SJSA1 (cell line): ENCODE measurements at places on chromosomes 16 and 17. TPM values are rescaled to one million over a fixed set of nuclear protein-coding genes. Genes with fewer than 3 reads are reported as not detected.
A peak's percentile ranks its signal among the peaks of the same experiment; 100 is the strongest.

- peak overlapping the region; percentile 49 for H3K4me3 ChIP-seq
- DNase-seq: peak; percentile 76
- H3K36me3 ChIP-seq: peaks cover 24% of the 10 kb centered on the region
- H3K4me1 ChIP-seq: peaks cover 50% of the 10 kb centered on the region
- H3K27me3 ChIP-seq: no peaks in the 10 kb centered on the region
Observed at GRCh38 chr17:44557651-44558285, 484 bp downstream of the FZD2 start.

Gene ABCA3
- 0.06 TPM in 1 of 2 replicates, not detected in the other for total RNA-seq

- DNase-seq: no peak
- H3K27me3 ChIP-seq: no peaks in the 10 kb centered on the region
- H3K4me1 ChIP-seq: peaks cover 34% of the 10 kb centered on the region
Observed at GRCh38 chr17:1003972-1004768, 7.2 kb downstream of the TIMM22 start.

DNA sequence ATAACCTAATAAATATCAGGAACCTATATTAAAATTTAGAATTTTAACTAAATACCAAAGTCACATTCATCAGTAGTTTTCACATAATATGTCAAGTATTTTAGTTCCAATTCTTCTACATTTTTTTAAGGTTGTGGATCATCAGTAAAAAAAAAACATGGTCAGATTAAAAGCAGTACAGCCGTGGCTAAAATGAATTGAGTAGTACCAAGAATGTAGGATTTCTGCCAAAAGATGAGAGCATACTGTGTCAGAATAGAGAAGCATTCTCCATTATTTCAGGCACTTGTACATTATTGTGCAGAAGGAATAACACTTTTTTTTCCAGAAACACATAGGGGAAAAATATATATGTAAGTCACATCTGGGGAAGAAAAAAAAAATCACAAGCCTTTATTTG lies 1176.1 kb downstream of the CDH11 start:
- no peaks in the 10 kb centered on the region for H3K4me1 ChIP-seq
- H3K27ac ChIP-seq: no peak overlapping the region

- H3K27me3 ChIP-seq: no peaks in the 10 kb centered on the region
- H3K4me1 ChIP-seq: peaks cover 50% of the 10 kb centered on the region
- H3K27ac ChIP-seq: no peak overlapping the region
- no peak overlapping the region for H3K4me3 ChIP-seq
Observed at GRCh38 chr16:88703486-88704309, 2.5 kb downstream of the RNF166 start.

DNA sequence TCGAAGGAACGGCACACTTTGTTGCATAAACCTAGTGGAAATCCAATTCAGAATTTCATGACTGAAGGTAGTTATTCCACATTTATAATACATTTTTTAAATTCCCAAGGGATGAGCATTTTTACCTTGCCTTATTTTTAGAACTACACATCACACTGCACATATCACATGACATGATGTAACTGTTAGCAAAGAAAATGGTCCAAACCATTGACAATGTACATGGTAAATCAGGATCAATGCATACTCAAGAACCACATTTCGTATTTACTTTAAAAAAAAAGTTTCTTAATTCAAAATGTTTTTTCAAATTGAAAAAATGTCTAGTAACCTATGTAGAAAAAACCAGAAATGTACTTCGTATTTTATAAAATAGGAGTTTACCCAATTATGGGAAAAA lies 2.5 kb downstream of the KANSL1 start:
- H3K27me3 ChIP-seq: no peaks in the 10 kb centered on the region
- H3K27ac ChIP-seq: peak overlapping the region; percentile 2
- DNase-seq: no peak
- peaks cover 27% of the 10 kb centered on the region for H3K4me1 ChIP-seq

DNA sequence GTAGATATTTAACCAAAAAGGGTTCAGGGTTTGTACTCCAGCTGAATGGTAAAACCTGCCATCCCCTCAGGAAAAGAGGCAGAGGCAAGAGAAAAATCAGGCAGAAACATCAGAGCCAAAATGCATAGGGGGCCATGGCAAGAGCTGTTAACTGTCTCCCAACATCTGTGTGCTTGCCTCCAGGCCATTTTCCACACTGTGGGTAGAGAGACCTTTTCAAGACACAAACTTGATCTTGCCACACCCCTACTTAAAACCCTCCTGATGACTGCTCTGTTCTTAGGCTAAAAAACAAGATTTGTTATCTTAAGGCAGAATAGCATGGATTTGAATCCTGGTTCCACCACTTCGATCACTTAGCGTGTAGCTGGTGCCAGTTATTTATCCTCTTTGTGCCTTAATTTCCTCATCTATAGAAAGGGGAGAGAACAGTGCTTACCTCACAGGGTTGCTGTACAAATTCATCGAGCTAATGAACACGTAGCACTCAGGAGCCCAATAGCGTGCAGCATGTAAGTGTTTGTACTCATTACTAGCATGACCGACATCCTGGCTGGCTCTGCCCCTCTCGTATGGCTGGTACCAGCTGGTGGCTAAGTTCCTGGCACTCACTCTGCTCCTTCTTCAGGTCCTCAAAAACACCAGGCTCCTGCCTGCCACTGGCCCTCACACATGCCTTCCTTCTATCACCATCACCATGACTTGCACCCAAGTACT lies 25.8 kb downstream of the STAT3 start:
- H3K27me3 ChIP-seq: no peaks in the 10 kb centered on the region
- DNase-seq: no peak
- H3K27ac ChIP-seq: no peak overlapping the region
- no peaks in the 10 kb centered on the region for H3K36me3 ChIP-seq
- H3K4me1 ChIP-seq: peaks cover 39% of the 10 kb centered on the region
- H3K4me3 ChIP-seq: no peak overlapping the region

GRCh38 chr16:3008690-3009037 lies 4.1 kb upstream of the CLDN9 start:
- H3K36me3 ChIP-seq: no peaks in the 10 kb centered on the region
- H3K4me1 ChIP-seq: no peaks in the 10 kb centered on the region; the same call in 1 of the 2 replicates
- no peak overlapping the region for H3K27ac ChIP-seq
- no peak overlapping the region for H3K4me3 ChIP-seq
- H3K27me3 ChIP-seq: peaks cover 82% of the 10 kb centered on the region
- DNase-seq: no peak

DNA sequence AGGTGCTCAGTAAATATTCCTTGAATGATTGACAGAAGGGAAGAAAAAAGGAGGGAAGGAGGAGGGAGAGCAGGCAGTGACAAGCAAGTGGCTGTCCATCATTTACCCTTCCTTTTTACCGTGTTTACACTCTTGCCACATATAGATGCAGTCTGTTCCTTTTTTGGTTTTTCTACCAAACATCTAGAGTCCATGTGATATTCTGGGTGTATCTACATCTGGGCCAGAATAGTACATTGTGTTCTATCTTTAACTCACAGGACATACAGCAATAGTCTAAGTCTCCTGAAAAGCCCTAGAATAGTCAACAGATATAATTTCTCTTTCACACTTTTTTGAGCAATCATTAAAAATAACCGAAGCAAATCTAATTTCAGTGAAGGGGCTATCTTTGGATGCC lies 33.5 kb downstream of the KCNJ2 start:
- DNase-seq: no peak
- H3K27ac ChIP-seq: no peak overlapping the region
- no peaks in the 10 kb centered on the region for H3K27me3 ChIP-seq
- H3K36me3 ChIP-seq: no peaks in the 10 kb centered on the region

Gene PSME3
- 109 and 122 TPM in 2 replicates for total RNA-seq

Gene KRTAP9-4
- not detected in 2 replicates for total RNA-seq

- H3K4me3 ChIP-seq: no peak overlapping the region
- no peaks in the 10 kb centered on the region for H3K27me3 ChIP-seq
- H3K36me3 ChIP-seq: peaks cover 71% of the 10 kb centered on the region
- peaks cover 6% of the 10 kb centered on the region for H3K4me1 ChIP-seq
- no peak for DNase-seq
- no peak overlapping the region for H3K27ac ChIP-seq
Observed at GRCh38 chr16:23650674-23651416, 9.6 kb downstream of the DCTN5 start.

GRCh38 chr17:75077072-75077495 lies 10.7 kb upstream of the SLC16A5 start:
- no peaks in the 10 kb centered on the region for H3K27me3 ChIP-seq
- no peak overlapping the region for H3K27ac ChIP-seq
- H3K36me3 ChIP-seq: no peaks in the 10 kb centered on the region
- no peak for DNase-seq

DNA sequence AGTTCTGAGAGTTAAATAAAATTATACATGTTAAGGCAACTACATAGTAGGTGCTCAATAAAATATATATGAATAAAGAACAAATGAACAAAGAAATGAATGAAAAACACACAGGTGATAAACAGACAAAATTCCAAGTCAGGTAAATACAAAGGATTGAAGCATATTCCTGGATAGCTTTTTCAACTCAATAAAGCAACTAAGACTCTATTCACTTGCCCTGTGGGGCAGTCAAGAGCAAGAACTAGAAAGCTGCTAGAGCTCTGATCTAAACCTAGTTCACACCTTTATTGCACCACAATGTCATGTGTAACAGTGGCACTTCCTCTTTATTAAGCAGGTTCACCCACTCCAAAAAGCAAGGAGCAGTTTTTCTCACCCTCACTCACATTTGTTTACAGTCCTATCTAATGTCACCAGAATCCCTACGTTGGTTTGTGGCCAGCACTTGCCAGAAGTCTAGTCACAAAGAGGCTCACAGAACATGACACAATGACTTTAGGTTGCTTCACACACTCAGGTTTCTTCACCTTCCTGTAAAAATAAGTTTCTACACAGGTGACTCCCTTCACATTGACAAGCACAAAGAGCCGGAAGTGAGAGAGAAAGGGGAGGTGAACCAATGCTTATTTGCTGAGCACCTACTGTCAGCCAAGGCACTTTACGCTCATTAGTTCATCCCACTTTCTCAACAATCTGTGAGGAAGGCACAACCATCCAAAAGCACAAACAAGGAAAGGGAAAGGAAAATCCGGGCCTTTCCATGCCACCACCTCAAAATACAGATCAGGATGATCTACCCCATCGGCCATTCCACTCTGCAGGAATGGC lies 70.8 kb downstream of the XPO6 start:
- H3K4me1 ChIP-seq: no peaks in the 10 kb centered on the region
- DNase-seq: no peak
- H3K27me3 ChIP-seq: no peaks in the 10 kb centered on the region
- no peak overlapping the region for H3K4me3 ChIP-seq

Gene KRTAP16-1
- total RNA-seq: not detected in 2 replicates

DNA sequence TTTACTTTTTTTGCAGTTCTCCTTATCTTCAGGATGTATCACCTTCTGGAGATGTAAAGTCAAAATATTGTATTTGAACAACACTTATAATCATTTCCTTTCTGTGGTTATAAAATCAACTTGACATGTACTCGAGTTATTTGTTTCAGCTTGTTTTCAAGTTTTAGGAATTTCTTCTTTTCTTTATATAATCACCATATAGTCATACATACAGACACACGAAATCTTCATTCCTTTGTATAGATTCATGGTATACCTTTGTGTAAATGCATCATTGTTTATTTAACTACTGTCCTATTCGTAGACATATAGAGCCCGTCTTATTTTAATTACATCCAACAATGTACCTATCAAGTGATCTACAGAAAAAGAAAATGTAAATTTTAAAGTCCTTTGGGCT lies 40.1 kb downstream of the CMC2 start:
- DNase-seq: no peak
- peaks cover 8% of the 10 kb centered on the region; the same call in 1 of the 2 replicates for H3K36me3 ChIP-seq
- H3K27me3 ChIP-seq: no peaks in the 10 kb centered on the region
- no peak overlapping the region for H3K4me3 ChIP-seq

GRCh38 chr16:84999200-84999599 lies 12.1 kb downstream of the ZDHHC7 start:
- no peaks in the 10 kb centered on the region for H3K27me3 ChIP-seq
- H3K36me3 ChIP-seq: peaks cover 32% of the 10 kb centered on the region
- no peak overlapping the region for H3K4me3 ChIP-seq
- peak; percentile 40 for DNase-seq

GRCh38 chr17:51257150-51258081 lies 2.4 kb downstream of the MBTD1 start:
- H3K27ac ChIP-seq: no peak overlapping the region
- H3K27me3 ChIP-seq: no peaks in the 10 kb centered on the region
- H3K36me3 ChIP-seq: peaks cover 32% of the 10 kb centered on the region
- H3K4me1 ChIP-seq: peaks cover 17% of the 10 kb centered on the region

Gene KCNH6
- not detected in 2 replicates for total RNA-seq

- H3K4me3 ChIP-seq: no peak overlapping the region
- peaks cover 11% of the 10 kb centered on the region for H3K4me1 ChIP-seq
- H3K36me3 ChIP-seq: peaks cover 43% of the 10 kb centered on the region
- H3K27ac ChIP-seq: no peak overlapping the region
Observed at GRCh38 chr17:82046903-82047302, 4.7 kb downstream of the RFNG start.
